ENCODE measurements at places on chromosomes 7 and 10.

- DNase-seq: no peak
Measured at GRCh38 chr10:10396601-10397000, 621.1 kb upstream of the CELF2 start.

GRCh38 chr10:10493833-10494232 lies 523.8 kb upstream of the CELF2 start:
- DNase-seq: no peak

- DNase-seq: no peak
Measured at GRCh38 chr7:83439026-83439425, 209.9 kb downstream of the SEMA3E start.

DNA sequence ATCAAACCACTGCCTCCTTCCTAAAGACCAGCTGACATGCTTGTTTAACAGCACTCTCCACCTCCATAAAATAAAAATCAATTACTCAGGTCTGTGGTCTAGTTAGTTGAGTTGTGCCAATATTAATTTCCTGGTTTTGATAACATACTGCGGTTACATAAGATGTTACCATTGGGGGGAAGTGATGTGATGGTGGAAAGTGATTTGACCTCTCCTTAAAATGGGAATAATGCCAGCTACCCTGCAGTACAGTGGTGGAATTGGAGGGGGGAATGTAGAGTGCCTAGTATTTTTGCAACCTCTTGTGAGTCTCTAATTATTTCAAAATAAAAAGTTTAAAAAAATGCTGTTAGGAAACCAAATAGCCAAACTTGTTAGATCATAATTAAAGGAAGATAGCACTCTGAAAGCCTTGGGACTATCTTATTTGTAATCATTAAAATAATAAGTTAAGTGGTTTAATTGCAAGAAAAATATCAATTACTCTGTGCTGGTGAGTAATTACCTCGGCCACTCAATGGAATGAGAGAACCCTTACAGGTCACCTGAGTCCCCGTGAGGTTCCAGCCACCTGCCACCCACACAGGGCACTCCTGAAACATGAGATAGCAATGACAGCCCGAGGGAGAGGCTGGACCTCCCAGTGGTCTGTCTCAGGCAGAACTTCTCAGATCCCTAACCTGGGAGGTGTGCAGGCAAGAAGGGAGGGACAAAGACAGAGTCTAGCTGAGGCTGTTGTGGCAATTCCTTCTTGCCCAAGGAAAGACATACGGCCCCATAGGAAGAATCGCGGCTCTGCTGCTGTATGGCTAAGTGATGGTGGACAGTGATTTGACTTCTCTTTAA lies 94.1 kb downstream of the SH3PXD2A start:
- no peak for DNase-seq

DNA sequence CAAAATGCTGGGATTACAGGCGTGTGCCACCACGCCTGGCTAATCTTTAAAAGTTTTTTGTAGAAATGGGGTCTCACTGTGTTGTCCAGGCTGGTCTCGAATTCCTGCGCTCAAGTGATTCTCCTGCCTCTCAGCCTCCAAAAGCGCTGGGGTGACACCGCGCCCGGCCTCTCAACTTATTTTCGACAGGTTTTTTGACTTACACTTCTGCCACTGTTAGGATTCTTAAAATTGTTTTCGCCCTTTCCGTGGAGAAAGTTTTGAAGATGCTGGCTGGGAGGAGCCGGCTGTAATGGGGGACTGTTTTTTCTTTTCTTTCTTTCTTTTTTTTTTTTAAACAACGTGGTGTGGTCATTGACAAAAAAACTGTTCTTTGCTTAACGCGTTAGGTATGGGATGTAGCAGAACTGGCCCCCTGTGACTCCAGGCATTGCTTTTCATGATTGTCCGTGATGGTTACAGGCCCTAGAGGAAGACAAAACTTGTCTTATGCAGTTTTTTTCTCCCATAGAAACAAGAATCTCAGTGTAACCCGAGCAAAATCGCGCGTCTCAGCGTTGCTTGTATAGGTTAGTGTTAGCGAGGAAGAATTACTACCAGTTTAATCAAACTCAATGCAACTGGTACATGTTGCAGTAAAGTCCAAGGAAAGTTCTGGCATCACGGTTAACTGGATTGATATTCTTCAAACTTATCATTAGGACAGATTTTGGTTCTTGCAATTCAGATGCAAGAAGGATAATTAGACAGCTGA lies 72.2 kb downstream of the DAGLB start:
- no peak for DNase-seq

DNA sequence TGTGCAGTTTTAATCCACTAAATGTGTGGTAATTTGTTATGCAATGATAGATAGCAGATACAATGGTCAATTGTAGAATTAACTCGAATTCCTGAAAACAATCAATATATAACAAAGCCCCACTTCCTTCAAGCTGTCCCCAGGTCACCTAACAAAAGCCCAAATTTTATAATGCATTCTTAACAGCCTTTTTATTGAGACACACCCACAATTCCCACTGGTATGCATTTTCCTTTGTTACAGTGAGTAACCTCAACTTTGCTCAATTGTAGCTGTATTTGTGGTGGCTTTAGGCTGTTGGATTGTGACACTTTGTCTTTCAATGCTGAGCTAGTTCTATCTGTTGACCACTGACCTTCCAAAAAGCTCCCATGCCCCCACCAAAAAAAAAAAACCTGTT lies 279.8 kb upstream of the CACNA2D1 start:
- no peak for DNase-seq

DNA sequence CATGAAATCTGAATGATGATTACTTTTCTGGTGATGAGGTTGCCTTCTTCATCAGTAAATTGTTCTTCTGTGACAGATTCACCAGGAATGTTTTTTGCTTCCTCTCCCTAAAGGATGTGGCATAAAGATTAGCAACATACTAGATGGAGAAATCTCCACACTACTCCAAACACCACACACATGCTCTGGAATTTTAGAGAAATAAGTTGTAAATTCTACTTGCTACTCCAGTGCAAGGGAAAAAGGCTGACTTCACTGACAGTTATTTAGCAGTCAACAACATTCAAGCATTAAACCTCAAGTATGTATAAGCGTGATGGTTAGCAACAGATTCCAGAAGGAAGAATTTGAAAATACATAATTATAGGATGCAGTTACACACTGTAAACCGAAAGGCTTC lies 137.9 kb upstream of the CCDC6 start:
- no peak for DNase-seq

- no peak for DNase-seq
Measured at GRCh38 chr7:44133295-44133694, 7.8 kb downstream of the MYL7 start.

DNA sequence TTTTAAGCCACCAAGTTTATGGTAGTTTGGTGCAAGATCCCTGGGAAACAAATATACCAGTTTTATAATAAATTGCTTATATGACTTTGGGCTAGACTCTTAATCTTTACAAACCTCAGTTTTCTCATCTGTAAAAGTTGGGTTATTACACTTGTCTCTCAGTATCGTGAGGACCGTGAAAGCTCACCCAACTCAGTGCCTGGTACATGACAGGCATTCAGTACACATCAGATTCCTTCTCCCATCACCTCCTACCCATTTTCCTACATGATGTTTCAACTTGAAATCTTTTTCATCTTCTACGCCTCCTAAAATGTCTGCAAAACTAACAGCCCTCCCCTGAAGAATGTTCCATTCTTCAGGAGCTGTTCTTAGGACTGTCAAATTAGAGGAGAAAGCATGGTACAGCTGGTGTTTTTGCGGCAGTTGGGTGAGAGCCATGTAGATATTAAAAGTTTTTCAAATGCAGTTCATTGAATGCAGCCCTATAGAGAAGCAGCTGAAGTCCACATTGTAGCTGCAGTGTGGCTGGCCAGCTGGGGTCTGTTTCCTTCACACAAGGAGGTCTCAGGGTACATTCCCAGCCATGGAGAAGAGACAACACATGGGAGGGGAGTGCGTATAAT lies 812.8 kb downstream of the LRMDA start:
- no peak for DNase-seq

DNA sequence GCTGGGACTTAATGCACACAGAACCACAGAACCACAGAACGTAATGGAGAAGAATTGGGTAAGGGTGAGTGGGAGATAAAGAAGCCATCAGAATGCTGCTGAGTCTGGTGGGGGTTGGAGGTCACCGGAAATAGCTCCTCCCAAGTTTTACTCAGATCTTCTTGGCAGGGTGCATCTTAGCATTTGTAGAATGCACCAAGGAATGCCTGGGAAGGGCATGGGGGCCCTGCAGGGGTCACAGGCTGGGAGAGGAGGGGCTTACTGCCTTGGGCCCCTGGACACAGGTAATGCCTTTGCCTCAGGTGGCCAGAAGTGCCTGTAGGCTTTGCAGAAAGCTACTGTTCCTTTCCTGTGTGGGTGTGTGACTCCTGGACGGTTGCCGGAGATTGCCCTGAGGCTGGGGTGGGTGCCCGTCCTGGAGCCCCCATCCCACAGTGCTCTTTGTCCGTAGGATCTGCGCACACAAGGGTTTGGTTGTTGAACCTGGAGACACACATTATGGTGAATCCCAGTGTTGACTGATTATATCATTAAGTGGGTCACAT lies 55.1 kb downstream of the MGMT start:
- DNase-seq: no peak

DNA sequence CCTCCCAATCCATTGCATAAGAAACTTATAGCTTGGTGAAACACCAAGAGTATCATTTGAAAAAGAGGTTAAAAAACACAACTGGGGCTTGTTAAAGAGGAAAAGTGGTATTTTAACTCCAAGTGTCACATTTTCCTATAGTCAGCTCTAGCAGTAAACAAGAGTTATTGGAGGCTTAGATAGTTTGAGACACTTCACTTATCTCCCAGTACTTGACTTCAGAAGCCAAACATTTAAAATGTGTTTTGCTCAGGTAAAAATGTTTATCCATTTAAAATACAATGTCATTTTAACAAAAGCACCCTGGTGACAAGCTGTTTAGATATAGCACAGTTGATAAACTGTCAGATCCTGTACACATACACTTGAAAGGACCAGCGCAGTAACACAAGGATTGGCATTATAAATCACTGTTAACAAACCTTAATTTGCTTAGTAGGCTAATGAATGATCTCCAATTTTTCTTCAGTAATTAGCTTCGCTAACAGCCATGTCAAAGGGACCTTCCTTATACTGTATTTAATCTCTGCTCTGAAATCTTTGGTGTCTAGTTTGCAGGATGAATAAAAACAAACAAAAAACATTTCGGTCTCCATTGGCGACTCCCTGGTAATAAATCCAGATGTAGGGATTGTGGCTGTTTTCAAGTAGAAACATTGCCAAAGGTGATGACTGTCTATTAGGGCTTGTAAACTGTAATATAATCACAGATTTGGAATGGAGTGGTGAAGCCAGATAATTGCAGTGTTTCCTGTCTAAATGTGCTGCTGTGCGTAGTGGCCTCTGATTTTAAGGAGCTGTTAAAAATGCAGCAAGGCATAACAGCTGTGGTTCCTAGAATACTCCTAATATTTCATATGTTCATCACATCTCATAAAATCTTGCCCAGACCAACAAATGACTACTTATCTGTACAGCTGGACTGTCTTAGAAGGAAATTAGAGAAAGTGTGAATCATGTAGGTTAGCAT lies 545.1 kb downstream of the AUTS2 start:
- no peak for DNase-seq

DNA sequence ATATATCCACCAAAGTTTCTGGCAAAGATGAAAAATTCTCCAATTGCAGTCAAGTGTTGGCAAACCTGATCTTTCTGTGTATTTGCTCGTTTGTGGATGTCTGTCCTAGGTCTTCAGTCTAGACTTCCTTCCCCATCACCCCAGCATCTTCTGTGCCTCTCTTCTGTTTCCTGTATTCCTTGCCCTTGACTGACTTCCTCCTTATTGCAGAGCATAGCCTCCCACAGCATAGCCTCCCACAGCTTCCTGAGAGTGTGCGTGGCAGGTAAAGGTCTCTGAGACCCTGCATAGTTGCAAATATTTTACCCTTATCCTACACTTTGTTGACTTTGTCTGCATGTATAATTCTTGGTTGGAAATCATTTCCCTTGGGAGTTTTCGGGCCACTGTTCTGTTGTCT lies 18.4 kb downstream of the SLC18A2 start:
- DNase-seq: no peak

DNA sequence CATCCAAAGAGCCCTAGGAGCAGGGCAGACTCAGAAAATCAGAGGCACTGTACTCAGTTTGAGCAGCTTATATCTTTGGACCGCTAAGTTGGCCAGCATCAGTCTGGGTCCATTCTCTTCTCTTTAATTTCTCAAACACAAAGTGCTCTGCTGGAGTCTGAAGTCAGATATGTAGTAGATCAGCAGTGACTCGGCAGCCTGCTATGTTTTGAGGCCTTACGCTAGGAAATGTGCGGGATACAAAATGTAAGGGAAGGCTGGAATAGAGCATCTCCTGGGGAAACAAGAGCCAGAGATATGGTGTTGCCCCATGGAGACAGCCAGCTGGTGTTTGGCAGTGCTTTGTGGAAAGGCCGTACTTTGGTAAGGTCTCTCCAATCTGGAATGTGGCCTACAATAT lies 60.6 kb upstream of the VKORC1L1 start:
- no peak for DNase-seq

All from CD4-positive, alpha-beta T cell treated with Interleukin-15 for 1 hour (primary cell).